Smooth muscle cell of the pulmonary artery (primary cell): ENCODE measurements at places on chromosomes 11 and 22. TPM values are rescaled to one million over a fixed set of nuclear protein-coding genes. Genes with fewer than 3 reads are reported as not detected.

DDI1 gene
- total RNA-seq: not detected in 2 replicates

RFPL1 gene
- total RNA-seq: not detected in 2 replicates

CDC42BPG gene
- total RNA-seq: 0.07 and 0.13 TPM in 2 replicates

PRR33 gene
- total RNA-seq: not detected in 2 replicates

OTOG gene
- total RNA-seq: not detected in 2 replicates

TSPAN4 gene
- 213 and 215 TPM in 2 replicates for total RNA-seq
